ENCODE measurements at places on chromosomes 1 and 21.

DNA sequence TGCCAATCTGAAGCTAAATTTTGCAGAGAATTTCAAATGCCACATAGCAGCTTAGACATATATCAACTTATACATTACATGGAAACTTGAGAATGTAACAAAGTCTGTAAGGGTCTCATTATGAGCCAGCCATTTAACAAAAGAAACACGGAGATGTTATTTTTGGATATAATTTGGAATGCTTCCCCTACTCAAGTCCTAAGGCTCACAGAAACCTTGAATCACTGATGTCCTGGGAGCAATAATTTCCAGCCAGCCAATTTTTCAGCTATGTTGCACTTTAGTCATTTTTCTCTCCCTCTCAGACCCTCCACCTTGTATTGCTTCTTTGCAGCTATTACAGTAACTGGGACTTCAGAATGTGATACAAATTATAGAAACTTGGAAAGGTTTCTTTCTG, 56.9 kb downstream of the EIF2B3 start:
- no peak for DNase-seq

DNA sequence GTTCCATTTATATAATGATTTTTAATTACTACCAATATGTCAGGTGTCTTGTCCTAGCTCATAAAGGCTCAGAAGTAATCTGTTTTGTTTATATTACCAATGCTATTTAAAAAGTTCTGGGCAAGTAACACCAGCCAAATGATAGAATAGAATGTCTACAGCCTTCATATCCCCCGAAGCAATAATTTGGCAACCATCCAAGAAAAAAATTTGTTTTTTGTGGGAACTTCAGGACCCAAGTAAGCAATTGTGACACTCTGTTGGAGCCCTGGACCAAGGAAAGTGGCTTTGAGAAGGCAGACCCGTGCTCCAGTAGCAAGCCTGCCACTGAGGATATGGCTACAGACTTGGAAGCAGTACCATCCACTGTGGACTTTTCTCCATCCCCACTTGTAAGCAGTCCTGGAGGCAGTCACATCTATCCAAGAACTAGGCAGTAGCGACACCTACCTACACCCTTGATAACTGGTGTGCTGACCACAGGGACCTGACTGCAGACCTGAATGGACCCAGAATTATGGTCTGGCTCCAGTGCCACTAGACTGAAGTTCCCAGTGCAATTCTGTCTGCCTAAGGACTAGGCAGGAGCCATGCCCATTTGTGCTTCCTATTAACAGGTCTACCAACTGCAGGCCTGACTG, 870.7 kb upstream of the ADGRL2 start:
- DNase-seq: no peak

GRCh38 chr1:153546796-153547559, 1.4 kb upstream of the S100A4 start:
- DNase-seq: peak; percentile 29

GRCh38 chr1:5707566-5708345, 284.5 kb downstream of the NPHP4 start:
- DNase-seq: peak; percentile 60

- DNase-seq: no peak
These were observed 3.5 kb downstream of the POMGNT1 start for GRCh38 chr1:46194641-46195193.

DNA sequence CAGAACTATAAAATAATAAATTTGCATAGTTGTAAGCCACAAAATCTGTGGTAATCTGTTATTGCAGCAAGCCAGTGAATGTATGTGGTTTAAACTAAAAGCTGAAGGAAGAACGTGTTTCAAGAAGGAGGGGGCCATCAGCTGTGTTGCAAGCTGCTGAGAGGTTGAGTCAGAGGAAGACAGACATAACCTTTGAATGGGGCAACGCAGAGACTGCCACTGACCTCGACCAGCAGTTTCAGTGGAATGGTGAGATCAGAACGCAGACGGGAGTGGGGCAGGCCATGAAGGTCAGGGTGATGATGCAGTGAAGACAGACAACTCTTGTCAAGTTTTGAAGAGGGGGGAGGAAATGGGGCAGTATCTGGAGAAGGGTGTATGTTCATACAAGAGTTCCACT, 23.2 kb upstream of the QSOX1 start:
- DNase-seq: no peak
